Suppressor macrophage (primary cell): ENCODE measurements at places on chromosomes 13 and 19.

DNA sequence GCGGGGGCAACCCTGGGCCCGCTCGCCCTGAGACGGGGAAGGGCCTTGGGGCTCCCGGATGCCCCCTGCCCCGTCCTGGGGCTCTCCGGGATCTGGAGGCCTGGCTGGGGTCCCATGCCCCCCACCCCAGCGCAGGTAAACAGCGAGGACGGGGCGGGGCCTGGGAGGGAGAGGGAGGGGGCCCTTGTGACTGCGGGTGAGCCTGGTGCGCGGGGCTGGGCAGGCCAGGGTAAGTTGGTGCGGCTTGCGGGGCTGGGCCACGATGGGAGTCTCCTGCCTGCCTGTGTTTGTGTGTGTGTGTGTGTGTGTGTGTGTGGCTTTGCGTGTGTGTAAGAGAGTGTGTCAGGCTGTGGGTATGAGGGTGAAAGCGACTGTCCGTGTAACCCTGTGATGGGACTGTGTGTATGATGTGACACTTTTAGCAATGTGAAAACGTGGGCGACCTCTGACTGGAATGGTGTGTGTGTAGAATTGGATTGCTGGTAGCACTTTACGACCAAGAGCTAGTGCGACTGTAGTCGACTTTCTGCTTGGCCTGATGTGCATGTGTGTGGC, 426 bp downstream of the KLC3 start:
- no peak for DNase-seq

GRCh38 chr13:98998831-98999638, 21.2 kb upstream of the DOCK9 start:
- no peak for DNase-seq

DNA sequence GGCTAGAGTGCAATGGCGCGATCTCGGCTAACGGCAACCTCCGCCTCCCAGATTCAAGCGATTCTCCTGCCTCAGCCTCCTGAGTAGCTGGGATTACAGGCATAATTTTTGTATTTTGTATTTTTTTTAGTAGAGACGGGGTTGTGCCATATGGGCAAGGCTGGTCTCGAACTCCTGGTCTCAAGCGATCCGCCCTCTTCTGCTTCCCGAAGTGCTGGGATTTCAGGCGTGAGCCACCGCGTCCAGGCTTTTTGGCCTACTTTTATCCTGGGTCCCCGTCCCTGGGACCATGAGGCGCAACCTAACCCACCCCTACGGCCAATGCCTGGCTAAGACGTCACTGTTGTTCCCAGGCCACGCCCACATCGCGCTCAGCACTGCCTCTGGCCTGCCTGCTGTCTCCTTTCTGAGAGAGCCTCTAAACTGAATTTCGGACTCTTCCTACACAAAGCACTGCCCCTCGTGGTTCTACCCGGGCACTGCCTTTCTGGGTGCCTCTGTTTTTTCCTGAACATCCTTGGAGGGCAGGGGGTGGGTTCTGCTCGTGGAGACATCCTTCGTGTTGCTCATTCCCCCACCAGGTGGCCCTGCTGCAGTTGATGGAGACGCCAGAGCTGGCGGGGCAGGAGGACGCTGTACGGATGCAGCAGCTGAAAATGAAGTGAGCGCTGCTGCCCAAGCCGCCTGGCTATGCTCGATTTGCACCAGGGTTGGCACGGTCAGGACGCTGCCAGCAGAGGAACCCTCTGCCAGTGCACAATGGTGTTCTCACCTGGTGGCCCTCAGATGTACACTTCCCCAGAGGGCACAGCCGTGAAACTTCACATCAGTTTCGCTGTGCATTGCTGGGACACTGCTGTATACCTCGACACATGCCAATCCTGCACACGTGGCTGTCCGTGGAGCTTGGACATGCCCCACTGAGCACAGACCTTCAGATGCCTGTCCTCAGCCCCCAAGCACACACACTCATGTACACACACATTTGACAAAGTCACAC, 2.0 kb downstream of the REX1BD start:
- peak; percentile 41 for DNase-seq

GRCh38 chr19:10846500-10847202, 1.6 kb upstream of the C19orf38 start:
- DNase-seq, result no peak

- no peak for DNase-seq
Measured at GRCh38 chr13:93231867-93232266, 5.3 kb downstream of the GPC6 start.

DNA sequence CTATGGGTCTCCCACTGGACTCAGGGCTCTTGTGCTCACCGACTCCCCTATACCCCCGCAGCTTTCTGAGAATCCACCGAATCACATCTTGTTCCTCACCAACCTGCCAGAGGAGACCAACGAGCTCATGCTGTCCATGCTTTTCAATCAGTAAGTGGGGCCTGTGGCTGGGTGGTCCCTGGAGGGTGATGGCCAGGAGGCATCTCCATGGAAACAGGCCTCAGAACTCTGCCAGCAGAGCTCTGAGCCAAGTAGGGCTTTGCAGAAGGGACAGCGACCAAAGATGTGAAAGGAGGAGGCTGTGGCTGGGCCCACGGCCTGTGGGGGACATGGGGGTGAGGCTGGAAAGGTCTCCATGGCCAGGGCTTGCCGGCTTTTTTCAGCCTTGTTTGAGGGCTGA, 11.8 kb upstream of the MIA start:
- DNase-seq, result no peak

- DNase-seq, result no peak
Measured at GRCh38 chr13:36261011-36261410, 36.6 kb downstream of the CCDC169 start.

DNA sequence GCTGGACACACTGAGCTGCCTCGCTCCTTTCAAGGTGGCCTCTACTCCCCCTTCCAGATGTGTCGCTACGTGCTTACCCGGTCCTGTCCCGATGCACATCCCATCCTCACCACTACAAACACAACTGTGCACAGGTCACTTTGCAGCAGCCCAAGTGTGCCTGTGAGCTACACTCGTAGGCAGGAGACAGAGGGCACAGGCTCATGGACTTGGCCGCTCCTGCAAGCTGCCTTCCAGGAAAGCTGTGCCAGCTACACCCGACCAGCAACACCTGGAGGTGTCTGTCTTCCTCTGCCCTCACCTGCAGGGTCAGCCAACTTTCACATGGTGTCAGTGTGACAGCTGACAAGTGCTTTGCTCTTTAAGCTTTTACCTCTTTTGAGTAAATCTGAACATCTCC, 15.4 kb downstream of the CARS2 start:
- no peak for DNase-seq

GRCh38 chr19:35828692-35829301, 16.2 kb upstream of the PRODH2 start:
- DNase-seq, result peak; percentile 64

- peak; percentile 70 for DNase-seq
Measured at GRCh38 chr19:32404933-32405430, 588 bp upstream of the DPY19L3 start.

DNA sequence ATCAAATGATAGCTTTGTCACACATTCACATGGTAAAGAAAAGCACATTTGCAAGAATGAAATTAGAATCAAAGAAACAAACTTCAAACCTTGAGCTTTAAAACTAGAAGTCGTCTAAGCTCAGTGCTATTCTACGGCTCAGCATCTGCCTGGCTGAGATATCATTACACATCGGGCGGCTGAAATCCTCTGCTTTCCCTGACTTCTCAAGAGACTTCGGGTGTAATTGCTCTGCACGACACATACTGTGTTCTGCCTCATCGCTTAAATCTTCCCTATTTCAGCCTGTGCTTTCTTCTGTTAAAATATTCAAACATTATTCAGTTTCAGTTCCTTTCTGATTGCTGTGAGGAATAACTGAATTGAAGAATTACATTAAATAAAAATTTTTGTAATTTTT, 265.3 kb downstream of the NALCN start:
- no peak for DNase-seq

- DNase-seq, result no peak
Measured at GRCh38 chr19:21143428-21143827, 1.6 kb downstream of the ZNF431 start.

DNA sequence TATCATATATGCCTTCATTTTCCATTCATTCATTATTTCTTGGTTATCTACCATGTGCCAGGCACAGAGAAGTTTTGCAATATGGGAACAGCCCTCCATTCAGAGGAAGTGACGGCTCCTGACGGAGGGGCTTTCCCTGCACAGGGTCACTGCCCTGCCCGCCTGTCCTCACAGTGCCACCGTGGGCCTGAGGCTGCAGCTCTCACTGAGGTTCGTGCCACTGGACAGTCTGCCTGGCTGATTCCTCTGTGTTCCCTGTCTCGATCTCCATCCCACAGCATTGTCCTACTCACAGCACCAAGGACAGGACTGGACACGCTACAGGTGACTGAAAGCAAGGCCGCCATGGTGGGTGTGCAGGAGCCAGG, 92.7 kb downstream of the TSHZ3 start:
- peak; percentile 53 for DNase-seq

DNA sequence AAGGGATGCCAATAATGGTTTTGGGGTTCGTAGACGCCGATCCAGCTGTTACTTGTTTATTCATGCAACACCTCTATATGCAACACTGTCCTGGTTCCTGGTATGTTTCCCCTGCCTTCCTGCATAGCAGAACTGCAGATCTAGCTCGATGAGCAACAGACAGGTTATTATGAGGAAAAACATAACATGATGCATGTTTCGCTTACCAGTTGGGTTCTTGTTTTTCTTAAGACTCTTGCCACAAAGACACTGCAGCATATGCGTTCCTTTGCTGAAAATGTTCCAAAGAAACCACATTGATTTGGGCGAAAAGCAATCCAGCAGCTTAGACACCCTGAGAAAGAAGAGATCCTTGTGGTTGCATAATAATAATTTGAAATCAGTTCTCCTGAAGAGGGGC, 583 bp downstream of the FGF14 start:
- no peak for DNase-seq

- peak; percentile 82 for DNase-seq
Measured at GRCh38 chr19:49333811-49334288, 1.4 kb upstream of the CD37 start.

DNA sequence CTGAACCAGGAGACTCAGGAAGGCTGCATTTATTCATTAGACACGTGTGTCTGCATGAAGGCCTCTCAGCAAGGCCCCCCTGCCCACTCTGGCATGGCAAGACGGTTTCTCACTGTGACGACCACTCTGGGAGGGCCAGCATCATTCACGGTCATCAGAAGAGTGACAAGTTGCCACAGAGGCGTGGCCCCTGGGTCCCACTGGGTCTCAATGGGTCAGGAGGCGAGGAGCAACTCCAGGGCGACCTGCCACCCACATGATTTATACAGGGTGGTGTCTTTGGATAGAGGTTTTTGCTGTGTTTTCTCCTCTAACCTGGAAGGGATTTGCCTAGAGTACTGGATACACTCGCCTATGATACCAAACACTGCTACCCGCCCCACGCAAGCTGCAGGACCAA, 60.7 kb downstream of the KLF2 start:
- no peak for DNase-seq

DNA sequence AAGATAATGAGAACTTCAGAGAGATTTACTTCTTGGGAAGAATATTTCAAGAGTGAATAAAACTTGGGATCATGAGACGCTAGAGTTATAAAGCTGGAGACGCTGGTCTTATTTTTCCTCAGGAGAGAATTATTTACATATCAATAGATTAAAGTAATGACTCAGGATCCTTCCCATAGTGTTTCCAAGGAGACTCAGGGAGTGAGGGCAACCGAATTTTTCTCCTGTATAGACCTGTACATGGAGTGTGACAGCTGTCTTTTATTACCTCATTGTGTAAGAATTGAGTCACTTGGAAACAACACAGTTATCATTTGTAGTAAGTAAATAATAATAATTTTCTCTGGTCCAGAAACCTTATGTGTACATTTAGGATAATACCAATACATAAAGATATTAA, 1905.5 kb downstream of the OLFM4 start:
- no peak for DNase-seq

DNA sequence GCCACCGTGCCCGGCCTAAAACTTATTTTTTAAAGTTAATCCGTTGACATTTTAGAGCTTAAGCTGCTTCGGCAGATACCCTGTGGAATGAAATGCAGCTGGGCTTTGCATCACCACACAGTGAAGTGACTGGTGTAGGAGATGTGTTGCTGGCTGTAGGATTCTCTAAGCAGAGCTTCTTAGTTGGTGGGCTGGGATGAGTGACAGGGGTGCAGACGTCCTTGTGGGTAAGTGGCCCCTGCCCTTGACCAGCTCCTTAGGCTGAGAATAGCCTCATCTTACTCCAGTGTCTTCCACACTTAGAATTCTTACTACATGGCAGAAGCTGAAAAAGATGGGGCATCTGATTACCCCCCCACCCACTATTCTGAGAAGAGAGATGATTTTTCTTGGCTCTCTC, 11.6 kb downstream of the GATAD2A start:
- DNase-seq, result no peak

- no peak for DNase-seq
Measured at GRCh38 chr19:3423183-3423829, 56.9 kb downstream of the NFIC start.

DNA sequence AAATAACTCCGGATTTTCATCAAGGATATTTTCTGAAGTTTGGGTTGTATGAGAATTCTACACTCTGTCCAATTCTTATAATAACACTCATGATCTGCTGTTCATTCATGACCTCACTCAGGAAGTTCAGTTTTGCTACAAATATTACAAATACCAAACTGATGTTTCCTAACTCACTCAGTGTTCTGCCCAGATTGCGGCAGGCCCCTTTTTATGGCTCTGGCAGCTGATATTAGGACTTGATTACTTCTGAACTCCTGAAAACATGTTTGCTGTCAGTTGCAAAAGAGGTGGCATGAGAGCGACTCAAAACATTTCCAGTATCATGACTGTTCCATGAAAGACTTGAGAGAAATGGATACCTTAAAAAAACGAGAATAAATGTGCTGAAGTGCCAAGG, 188.0 kb downstream of the RGCC start:
- DNase-seq, result peak; percentile 73

GRCh38 chr19:3061182-3062161, 823 bp downstream of the TLE5 start:
- DNase-seq, result peak; percentile 46

- peak; percentile 36 for DNase-seq
Measured at GRCh38 chr13:94667190-94667589, 45.2 kb downstream of the SOX21 start.

- peak; percentile 74 for DNase-seq
Measured at GRCh38 chr19:36128392-36128736, 11.5 kb upstream of the CAPNS1 start.

GRCh38 chr19:3655402-3656072, 28.9 kb upstream of the CACTIN start:
- peak; percentile 15 for DNase-seq

- no peak for DNase-seq
Measured at GRCh38 chr13:112818698-112819045, 128.8 kb downstream of the ATP11A start.

DNA sequence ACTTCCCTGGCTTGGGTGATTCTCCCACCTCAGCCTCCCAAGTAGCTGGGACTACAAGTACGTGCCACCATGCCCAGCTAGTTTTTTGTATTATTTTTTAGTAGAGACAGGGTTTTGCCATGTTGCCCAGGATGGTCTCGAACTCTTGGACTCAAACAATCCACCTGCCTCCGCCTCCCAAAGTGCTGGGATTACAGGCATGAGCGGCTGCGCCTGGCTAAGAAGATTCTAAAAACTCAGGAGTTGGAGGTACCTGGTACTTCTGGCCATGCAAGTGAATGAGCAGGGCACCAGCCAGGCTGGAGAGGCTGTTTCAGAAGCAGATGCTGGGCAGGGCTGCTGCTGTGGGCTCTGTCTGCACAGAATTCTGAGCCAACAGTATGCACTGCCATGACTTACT, 6.1 kb downstream of the MZF1 start:
- no peak for DNase-seq

- peak; percentile 11 for DNase-seq
Measured at GRCh38 chr19:11268783-11269267, 6.5 kb upstream of the DOCK6 start.
